SK-N-DZ (cell line): ENCODE measurements at places on chromosomes 16 and 17.

- DNase-seq: no peak
Observed at GRCh38 chr17:16488186-16488967, 3.6 kb downstream of the LRRC75A start.

DNA sequence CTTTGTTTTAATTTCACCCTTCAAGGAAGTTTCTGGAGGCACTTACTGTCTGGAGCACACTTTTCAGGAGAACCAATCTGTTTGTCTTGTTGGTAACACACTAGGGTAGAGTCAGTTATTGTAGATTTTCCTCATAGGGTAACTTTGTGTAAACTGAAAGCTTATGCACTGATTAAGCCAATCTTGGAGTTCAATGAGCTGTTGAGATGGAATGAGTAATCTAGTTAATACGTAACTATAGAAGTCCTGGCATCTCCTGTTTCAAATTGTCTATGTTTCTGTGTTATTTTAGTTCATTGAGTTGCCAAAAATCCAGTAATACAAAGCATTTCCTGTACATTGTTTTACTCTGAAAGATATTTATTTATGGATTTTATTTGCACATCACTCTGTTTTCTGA is 111.6 kb upstream of the HAS3 start:
- DNase-seq: no peak

DNA sequence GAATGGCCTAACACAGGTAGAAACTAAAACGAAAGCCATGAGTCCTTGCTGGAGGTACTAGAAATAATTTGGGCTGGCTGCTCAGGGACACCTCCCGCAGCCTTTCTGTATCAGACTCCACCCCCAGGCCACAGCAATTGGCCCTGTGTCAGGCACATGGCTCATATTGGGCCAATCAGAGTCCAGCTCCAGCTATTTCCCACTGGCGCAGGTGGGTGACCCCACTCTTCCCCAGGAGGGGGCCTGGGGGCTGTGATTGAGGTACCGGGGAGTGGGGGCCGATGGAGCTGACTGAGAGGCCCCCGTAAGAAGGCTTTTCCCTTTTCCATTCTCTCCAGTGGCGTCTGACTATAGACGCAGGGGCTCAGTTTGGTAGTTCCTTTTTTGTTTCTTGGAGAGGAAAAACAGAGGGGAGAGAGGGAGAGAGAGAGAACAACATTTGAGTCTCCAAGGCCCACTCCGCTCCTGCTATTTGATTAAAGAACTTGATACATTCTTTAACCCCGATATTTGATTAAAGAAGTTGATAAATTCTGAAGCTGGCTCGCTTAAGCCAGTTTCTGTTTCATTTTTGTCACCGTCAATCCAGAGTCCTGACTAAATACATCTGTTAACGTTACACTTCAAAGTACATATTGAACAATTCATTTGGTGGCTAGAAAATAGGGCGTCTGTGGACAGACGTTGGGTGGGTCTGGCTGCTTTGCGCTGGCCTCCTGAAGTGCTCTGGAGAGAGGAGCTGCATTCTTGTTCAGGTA is 26.3 kb downstream of the FOXL1 start:
- no peak for DNase-seq

- DNase-seq: peak; percentile 34
Observed at GRCh38 chr16:49822649-49823370, 33.1 kb downstream of the ZNF423 start.

GRCh38 chr17:18993905-18994526 is 10.5 kb downstream of the FAM83G start:
- no peak for DNase-seq

GRCh38 chr17:79500745-79501618 is 109.9 kb downstream of the RBFOX3 start:
- no peak for DNase-seq

GRCh38 chr17:61728297-61728836 is 135.0 kb downstream of the BRIP1 start:
- no peak for DNase-seq

DNA sequence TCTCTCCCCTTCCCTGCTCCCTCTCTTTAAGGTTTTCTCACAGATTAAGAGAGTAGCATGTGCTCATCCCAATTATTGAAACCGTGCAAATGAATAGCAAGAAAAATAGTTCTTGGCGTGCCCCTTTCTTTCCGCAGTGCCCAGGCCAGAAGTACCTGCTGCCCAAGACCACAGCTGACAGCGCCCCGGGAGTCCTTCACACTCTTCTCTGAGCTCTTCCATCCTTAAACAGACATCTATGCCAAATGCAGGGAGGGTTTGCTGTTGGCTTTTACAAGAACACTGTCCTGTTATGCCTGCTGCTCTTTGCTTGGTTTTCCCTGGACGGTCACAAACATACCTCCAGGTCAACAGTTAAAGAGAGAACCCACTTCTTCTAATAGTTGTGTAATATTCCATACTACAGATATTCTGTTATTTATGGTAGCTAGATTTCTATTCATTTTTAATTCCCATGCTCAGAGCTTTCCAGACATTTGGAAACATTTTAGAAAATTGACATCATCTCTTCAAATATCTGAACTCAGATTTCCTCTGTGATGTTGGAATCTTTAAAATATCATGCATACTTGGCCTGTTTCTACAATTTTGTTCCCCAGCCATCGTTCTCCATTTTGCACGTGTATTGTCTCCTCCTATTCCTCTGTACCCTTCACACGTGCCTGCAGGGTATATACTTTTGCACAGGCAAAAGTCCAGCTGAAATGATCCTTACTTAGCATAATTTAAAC is 416.7 kb downstream of the WWOX start:
- no peak for DNase-seq

- DNase-seq: no peak
Observed at GRCh38 chr16:5649762-5650743, 552.5 kb upstream of the EEF2KMT start.

DNA sequence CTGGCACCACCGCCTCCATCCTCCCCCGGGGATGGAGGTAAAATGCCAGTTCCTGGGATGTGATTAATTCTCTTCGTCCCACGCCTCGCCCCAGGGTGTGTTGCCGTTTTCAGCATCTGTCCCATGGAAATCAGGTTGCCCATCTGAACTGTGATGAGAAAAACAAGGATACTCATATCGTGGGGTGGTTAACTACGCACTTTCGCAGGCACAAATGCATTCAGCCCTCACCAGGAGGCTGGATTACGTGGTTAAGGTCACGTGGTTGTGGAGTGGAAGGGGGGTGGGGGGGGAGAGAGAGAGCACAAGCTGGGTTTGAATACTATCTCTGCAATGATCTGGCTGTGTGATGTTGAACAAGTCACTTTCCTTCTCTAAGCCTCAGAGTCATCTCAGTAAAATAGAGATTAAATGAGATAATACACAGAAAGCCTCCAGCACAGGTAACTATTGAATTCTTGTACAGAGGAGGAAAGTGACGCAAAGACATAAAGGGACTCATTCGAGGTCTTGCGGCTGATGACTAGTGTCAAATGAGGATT is 74.7 kb downstream of the BMERB1 start:
- DNase-seq: no peak

GRCh38 chr17:8073627-8074484 is 13.7 kb downstream of the ALOX12B start:
- DNase-seq: peak; percentile 62

DNA sequence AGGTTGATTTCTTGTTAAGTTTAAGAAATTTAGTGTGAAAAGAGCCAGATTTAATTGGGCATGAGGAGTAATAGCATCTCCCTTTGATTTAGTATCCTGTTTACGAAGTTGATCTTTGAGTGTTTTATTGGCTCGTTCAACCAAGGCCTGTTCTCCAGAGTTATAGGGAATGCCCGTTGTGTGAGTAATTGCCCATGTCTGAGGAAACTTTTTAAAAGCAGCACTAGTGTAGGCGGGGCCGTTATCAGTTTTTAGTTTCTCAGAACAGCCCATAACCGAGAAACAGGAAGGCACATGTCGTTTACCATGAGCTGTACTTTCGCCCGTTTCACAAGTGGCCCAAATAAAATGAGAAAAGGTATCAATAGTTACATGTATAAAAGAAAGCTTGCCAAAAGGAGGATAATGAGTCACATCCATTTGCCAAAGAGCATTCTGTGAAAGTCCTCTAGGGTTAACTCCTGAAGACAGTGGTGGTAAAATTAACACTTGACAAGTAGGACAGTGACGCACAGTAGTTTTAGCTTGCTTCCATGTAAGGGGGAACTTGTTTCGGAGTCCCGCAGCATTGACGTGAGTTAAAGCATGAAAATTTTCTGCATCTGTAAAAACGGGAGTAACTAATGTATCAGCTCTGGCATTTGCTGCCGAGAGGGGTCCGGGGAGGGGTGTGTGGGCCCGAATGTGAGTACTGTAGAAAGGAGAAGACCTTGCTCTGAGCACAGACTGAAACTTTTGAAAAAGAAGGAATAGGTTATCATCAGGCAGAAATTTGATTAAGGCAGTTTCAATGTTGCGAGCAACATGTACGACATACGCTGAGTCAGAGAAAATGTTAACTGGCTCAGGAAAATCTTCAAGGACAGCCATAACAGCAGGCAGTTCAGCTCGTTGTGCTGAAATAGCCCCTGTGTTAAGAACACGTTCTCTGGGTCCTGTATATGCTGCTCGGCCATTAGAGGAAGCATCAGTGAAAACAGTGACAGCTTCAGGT is 18.5 kb upstream of the KCTD5 start:
- DNase-seq: no peak

DNA sequence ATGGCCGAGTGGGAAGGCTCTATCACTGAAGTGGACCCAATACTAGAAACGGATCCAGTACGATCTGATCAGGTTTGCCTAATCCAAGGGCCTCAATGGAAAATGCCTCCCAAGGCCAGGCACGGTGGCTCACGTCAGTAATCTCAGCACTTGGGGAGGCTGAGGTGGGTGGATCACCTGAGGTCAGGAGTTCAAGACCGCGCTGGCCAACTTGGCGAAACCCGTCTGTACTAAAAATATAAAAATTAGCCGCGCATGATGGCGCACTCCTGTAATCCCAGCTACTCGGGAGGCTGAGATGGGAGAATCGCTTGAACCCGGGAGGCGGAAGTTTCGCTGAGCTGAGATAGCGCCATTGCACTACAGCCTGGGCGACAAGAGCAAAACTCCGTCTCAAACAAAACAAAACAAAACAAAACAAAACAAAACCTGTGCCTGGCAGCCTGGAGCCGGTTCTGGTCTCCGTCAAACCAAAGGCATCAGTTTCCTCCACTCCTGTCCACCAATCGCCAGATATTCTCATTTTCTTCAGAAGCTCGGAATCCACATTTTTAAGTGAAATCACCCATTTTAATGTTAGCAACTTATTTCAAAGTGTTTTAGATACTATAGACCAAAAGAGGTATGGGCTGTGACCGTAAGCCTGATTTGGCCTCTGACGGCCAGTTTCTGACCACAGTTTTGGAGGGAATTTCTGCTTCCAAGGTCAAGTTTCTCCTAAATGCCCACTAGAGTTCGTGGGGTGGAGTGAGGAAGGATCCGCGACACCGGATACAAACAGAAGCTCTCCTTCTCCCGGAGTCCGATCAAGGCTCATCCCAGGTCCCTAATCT is 664 bp downstream of the NQO1 start:
- DNase-seq: no peak

- no peak for DNase-seq
Observed at GRCh38 chr16:59913666-59914065, 1179.5 kb upstream of the GOT2 start.

DNA sequence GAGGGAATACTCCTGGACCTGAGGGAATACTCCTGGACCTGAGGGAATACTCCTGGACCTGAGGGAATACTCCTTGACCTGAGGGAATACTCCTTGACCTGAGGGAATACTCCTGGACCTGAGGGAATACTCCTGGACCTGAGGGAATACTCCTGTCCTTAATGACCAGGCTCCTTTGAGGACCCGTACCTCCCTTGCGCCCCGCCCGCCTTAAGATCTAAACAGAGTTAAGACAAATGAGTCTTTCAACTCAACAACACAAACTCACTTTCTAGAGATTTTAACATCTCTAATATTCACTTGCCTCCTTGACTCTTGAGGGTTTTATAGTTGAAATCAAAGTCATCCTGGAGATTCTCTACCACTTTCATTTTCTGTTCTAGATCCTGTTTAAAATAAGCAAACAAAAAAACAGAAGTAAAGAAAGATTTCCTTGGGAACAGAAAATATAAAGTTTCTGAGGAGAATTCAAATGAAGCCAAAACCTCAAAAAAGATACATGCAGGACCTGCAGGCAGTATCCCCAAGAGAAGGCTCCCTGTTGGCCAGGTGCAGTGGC is 49.7 kb downstream of the STAT3 start:
- no peak for DNase-seq

DNA sequence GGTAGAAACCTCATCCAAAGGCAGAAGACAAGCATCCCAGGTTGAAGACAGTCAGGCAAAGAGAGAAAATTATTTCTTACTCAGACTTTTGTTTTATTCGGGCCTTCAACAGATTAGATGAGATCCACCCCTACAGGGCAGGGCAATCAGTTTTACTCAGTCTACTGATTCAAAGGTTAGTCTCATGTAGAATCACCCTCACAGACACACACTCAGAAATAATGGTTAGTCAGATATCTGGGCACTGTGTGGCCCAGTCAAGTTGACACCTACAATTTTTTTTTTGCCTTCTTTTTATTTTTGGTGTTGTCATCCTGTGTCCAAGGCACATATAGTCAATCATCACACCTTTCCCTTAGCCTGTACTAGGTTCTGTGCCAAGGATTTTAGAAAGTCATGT is 729.8 kb downstream of the WWOX start:
- DNase-seq: no peak
